ENCODE measurements at places on chromosomes 12 and 14.

DNA sequence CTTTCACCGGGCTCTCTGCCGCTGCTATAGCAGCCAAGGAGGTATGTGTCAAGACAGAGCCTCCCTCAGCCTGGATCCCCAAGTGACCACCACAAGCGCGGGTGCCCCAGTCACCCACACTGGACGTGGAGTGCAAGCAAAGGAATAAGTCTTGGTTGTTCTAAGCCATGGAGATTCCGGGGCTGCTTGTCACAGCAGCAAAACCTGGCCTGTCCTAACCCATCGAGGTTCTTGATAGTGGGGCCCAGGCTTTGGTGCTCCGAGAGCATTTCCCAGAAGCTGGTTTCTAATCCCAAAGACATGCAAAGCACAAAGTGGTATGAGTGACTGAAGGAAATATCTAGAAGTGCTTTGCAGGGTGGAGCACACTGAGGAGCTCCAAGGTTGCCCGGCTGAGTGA, 51.3 kb downstream of the SCARB1 start:
- DNase-seq: no peak

- no peak for DNase-seq
Observed at GRCh38 chr12:78096909-78097597, 266.4 kb downstream of the NAV3 start.

DNA sequence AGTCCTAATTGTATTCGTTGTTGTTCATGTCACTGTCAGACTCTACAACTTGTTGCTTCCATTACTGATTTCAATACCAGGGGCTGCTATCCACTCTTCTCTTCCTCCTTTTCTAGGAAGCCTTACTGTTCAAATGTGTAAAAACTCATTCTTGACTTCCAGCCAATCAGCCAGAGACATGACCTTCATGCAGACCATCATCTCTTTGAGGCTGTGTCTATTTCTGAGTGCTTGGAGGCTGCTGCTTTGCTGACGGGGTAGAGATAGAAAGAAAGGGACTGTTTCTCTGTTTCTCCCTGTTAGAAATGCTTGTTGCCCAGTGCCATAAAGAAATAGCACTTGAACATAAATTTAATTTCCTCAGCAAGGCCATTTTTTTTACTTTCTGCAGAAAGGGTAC, 282.9 kb downstream of the RGS6 start:
- DNase-seq: no peak

DNA sequence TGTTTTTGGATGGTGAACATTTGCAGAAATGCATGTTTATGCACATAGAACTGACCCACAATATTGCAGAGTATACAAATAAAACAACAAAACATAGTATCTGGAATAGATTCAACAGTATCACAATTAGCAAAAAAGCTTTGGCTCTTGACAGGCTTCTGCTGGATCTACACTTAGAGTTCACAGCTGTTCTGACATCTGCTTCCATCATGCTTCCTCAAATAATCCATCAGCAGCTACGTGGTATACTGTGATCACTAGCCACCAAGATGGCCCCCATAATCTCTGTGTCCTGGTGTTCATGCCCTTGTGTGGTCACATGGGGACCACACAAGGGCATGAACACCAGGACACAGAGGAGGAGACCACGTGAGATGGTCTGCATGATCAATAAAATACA, 166.6 kb upstream of the CCDC198 start:
- DNase-seq: no peak

GRCh38 chr12:6208130-6208529, 7.9 kb downstream of the CD9 start:
- DNase-seq: no peak

GRCh38 chr12:107369679-107370078, 276.3 kb upstream of the CRY1 start:
- DNase-seq: no peak

- no peak for DNase-seq
Observed at GRCh38 chr12:25009496-25010092, 60.7 kb upstream of the BCAT1 start.

- no peak for DNase-seq
Observed at GRCh38 chr14:90091393-90091792, 29.6 kb downstream of the KCNK13 start.

GRCh38 chr12:26728205-26729050, 104.6 kb downstream of the ITPR2 start:
- DNase-seq: no peak

DNA sequence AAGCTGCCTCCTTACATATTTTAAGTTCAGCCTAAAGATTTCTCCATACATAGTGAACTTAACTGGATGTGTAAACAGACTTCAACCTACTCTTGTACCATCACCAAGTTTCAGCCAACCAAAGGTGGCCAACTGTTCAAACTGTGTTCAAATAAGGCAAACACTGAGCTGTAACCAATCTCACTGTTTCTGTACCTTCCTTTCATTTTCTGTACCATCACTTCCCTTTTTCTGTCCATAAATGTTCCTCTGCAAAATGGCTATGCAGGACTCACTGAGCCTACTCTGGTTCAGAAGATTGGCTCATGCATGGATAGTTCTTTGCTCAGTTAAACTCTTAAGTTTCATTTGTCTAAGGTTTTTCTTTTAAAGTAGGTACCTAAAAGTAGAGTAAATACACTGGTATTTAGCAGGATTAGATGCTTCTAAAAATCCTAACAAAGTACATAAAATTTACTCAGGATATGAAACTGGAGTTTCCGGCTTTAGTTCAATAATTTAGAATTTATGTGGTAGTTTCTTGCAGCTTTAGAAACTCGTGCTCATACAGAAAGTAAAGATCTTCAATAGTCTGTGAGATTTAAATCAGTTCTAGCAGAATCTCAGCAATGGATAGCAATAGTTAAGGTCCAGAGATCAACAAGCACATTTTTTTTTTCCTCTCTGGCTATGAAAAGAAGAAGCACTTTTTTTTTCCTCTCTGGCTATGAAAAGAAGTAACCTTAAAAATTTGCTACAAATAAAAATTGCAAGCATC, 282.0 kb upstream of the PPFIA2 start:
- no peak for DNase-seq

DNA sequence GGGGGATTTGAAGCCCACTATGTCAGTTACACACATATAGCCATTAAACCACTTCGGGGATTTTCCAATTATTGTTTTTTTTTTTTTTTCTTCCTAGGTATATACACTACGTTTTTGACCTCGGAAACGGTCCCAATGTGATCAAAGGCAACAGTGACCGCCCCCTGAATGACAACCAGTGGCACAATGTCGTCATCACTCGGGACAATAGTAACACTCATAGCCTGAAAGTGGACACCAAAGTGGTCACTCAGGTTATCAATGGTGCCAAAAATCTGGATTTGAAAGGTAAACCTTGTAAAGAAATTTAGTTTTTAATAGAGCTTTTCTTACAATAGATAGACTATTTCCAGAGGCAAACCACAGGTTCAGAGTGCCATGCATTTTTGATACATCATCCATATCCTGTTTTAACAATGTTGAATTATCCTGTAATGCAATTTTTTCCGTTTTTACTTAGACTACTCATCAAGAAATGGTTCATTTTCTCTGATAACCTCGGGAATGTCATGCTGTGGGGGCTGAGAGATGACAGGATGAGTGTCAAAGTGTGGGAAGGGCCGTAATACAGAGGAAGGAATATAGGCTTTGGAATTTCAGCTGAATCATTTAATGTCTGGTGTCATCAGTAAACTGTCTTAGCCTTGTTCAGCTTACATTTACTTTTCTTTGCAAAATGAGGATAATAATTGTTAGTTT, 797.1 kb downstream of the NRXN3 start:
- no peak for DNase-seq

GRCh38 chr12:9759694-9760093, 1.0 kb downstream of the CD69 start:
- no peak for DNase-seq

- DNase-seq: no peak
Observed at GRCh38 chr12:115335594-115335993, 651.6 kb upstream of the TBX3 start.

DNA sequence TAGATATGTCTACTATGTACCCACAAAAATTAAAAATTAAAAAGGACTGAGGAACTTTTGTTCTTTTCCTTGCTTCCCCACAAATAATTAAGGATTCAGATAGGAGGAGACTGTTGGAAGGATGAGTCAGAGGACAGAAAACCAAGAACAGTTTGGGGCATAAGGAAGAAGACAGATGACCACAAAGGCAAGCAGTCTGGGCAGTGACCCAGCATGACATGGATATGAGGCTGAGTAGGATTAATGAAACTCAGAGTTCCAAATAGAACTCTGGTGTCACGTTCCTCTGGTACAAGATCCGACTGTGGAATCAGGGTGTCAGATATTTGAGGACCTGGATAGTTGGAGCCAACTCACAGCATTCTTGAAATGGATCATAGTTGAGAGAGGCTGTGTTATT, 89.3 kb upstream of the SLC38A4 start:
- no peak for DNase-seq

GRCh38 chr12:127070515-127071157, 1196.3 kb upstream of the TMEM132C start:
- DNase-seq: no peak

- no peak for DNase-seq
Observed at GRCh38 chr14:51726166-51726899, 74.6 kb downstream of the FRMD6 start.

GRCh38 chr14:77645520-77646230, 29.2 kb upstream of the SPTLC2 start:
- DNase-seq: no peak

- DNase-seq: no peak
Observed at GRCh38 chr12:76190299-76190698, 105.8 kb upstream of the NAP1L1 start.

DNA sequence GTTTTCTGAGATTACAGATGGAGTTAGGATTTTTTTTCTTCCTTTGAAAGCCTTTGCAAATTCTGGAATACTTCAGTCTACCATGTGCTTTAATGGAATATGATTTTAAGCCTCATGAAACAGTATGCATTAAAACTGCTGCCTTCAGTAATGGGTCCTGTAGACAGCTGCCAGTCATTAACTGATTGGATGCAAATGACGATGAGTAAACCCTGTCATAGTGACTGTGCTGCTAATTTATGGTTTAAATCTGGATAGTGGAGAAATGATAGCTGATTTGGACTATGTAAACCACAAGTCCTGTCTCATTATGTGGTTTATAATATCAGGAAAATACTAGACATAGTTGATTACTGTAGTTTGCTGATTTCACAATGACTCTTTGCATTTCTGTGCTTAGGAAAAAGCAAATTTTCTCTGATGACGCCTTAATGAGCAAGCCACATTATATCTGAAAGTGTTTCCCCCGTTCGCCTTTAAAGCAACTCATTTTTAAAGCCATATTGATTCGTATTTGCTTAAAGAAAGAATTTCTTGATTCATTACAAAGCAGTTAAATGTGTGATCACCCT, 217.6 kb downstream of the TMTC2 start:
- no peak for DNase-seq

DNA sequence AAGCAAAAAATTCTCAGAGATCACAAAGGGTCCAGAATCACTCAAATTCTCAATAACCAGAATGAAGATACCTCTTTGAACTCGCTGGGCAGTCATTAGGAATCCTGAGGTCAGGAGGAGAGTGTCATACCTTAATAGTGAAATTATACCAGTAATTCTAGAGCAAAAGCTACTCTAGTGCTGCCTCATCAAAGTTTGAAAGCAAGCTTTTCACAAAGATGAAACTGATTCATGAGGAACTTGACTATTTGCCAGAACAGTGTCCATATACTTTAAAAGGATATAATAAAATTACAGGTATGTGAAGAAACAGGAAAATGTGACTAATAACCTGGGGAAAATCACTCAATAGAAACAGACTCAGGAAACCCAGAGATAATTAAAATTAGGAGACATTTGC, 44.5 kb downstream of the EML5 start:
- DNase-seq: no peak

GRCh38 chr12:113273053-113273725, 51.9 kb downstream of the TPCN1 start:
- DNase-seq: no peak

DNA sequence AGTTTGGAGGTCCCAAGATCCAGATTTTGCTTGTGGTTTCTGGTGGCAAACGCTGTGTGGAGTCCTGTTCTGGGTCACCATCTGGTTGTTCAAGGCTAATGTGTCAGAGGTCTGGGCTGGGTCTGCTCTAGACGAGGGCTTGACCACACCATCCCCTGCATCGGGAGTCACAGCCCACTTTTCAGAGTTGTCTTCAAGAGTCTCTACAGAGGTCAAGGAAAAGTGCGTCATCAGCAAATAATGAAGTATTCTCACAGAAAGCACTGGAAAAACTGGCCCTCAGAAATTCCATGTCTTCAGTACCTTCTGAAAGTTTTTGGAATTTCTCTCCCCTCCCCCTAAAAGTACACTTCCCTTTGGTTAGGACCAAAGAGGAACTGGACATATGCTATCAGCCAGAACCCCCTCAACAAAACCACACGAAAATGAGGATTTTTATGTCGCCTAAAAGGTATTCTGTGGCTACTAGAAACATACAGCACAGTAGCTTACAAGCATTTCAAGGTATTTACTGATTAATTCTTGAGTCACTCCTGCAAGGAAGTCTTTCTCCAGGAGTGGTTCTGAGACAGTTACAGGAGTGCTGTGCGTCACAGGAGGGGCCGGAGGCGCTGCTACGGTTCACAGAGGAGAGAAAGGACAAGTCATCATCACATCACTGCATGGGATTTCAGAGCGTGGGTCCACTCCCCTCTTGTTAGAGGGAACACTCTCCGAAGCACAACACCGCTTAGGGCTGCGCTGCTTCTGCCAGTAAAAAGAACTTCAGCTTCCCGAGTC, 35.4 kb downstream of the RAD52 start:
- DNase-seq: no peak

GRCh38 chr12:77131977-77132490, 66.7 kb upstream of the E2F7 start:
- no peak for DNase-seq

- no peak for DNase-seq
Observed at GRCh38 chr12:64252681-64253080, 30.6 kb upstream of the KICS2 start.

- DNase-seq: no peak
Observed at GRCh38 chr14:69877492-69877891, 1.7 kb upstream of the SMOC1 start.

- no peak for DNase-seq
Observed at GRCh38 chr12:1464925-1465324, 129.5 kb downstream of the FBXL14 start.

GRCh38 chr12:2688381-2688931, 106.3 kb upstream of the FKBP4 start:
- DNase-seq: no peak

- no peak for DNase-seq
Observed at GRCh38 chr14:81859046-81859445, 325.4 kb upstream of the SEL1L start.

- no peak for DNase-seq
Observed at GRCh38 chr12:57216921-57217879, 606 bp downstream of the NXPH4 start.

- DNase-seq: peak; percentile 82
Observed at GRCh38 chr14:23365732-23366425, 907 bp upstream of the EFS start.

DNA sequence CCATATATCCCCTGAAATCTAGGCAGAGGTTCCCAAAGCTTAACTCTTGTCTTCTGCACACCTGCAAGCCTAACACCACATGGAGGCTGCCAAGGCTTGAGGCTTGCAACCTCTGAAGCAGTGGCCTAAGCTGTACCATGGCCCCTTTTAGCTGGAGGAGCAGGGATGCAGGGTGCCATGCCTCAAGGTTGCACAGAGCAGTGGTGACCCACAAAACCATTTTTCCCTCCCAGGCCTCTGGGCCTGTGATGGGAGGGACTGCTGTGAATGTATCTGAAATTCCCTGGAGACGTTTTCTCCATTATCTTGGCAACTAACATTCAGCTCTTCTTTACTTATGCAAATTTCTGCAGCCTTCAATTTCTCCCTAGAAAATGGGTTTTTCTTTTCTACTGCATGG, 210.0 kb upstream of the KITLG start:
- DNase-seq: no peak

- DNase-seq: no peak
Observed at GRCh38 chr12:19239616-19240234, 110.2 kb downstream of the PLEKHA5 start.
